Cerebellar cortex (tissue), 1 donor: ENCODE measurements at places on chromosomes 12 and 14.

- no peak for DNase-seq
These were observed 962 bp upstream of the KERA start for GRCh38 chr12:91058786-91059185.

GRCh38 chr14:104521816-104522745 lies 57.5 kb upstream of the C14orf180 start:
- DNase-seq, result no peak

DNA sequence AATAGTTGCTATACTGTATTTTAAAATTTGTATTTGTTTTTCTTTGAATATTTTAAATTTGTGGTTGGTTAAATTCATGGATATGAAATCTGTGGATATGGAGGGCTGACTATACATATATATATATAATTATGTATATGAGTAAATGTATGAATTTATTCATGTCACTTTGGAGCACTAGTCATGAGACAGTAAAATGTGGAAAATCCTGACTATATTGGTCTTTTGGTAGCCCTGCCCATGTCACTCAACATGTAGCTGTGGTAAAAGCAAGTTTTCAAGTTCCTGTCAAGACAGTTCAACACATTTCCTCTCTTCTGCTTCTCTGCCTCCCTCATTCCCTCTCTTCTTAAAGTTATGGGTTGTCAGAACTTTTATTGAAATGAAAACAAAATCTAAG lies 17.3 kb upstream of the C12orf71 start:
- no peak for DNase-seq

DNA sequence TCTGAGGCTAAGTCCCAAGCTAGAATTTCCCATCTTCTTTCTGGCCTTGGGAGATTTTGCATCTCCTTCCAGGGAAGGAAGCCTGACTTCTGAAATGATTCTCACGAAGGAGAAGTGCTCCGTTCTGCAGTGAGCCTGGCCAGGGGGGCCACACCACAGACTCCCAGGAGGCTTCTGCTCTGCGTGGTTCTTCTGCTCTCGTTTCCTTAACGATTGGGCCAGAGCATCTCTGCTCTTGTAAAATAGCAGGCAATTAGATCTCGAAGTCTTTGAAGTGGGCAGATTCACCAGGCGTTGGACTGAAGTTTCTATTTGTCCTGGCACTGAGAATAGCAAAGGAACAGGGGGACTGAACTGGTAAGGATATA lies 6.7 kb upstream of the BATF start:
- no peak for DNase-seq

- no peak for DNase-seq
These were observed 4.4 kb upstream of the FAM186B start for GRCh38 chr12:49609875-49610154.

- DNase-seq, result no peak
These were observed 234.0 kb upstream of the CAND1 start for GRCh38 chr12:67035121-67035520.

DNA sequence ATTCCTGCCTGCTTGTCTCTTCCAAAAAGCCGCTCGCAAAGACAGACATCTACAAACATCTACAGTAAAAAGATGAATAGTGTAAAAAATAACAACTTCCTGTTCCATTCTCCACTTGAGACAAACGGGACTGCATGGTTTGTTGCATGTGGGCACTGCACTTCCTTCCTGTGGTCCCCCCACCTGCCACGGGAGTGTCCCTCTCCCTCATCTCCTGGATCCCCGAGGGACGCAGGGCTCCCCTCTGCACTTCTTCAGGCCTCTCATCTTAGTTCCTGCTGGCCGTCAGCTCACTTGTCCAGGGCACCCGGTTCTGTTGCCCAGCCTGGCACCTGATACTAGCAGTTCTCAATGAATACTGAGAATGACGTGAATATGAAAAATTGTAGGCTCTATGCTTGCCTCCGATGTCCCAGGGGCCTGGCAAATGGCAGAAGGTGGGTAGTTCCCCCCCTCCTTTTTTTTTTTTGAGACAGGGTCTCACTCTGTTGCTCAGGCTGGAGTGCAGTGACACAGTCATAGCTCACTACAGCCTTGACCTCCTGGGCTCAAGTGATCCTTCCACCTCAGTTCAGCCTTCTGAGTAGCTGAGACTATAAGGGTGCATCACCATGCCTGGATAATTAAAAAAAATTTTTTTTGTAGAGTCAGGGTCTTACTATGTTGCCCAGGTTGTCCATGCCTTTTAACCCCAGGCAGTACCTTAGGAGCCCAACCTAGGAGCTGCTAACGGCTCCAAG lies 3.5 kb upstream of the KLC1 start:
- no peak for DNase-seq

GRCh38 chr12:79441534-79441933 lies 249.2 kb downstream of the PAWR start:
- no peak for DNase-seq

GRCh38 chr14:64026600-64026999 lies 173.8 kb downstream of the SYNE2 start:
- DNase-seq, result no peak

- DNase-seq, result peak; percentile 30
These were observed 47.2 kb upstream of the GARIN6 start for GRCh38 chr12:99600388-99600787.

DNA sequence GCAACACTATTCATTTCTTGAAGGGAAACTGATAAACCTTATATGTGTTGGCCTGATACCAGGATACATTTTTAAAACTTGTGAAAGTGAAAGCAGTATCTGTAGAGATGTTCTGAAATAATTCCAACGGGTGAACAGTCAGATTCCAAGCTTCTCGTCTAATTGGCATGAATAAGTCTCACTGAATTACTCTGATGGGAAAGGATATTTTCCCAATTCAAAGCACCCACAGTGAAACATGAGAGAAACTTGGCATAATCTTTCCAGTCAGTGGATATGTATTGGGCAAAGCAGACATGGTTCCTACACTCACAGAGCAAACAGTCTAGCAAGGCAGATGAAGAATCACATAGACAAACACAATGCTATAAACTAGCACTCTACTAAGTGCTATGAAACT lies 413.1 kb downstream of the MED13L start:
- no peak for DNase-seq

GRCh38 chr14:68247676-68248268 lies 428.2 kb downstream of the RAD51B start:
- no peak for DNase-seq

GRCh38 chr12:4191642-4192041 lies 81.9 kb upstream of the CCND2 start:
- no peak for DNase-seq

GRCh38 chr12:57475271-57476161 lies 4.2 kb downstream of the ARHGAP9 start:
- DNase-seq, result no peak

DNA sequence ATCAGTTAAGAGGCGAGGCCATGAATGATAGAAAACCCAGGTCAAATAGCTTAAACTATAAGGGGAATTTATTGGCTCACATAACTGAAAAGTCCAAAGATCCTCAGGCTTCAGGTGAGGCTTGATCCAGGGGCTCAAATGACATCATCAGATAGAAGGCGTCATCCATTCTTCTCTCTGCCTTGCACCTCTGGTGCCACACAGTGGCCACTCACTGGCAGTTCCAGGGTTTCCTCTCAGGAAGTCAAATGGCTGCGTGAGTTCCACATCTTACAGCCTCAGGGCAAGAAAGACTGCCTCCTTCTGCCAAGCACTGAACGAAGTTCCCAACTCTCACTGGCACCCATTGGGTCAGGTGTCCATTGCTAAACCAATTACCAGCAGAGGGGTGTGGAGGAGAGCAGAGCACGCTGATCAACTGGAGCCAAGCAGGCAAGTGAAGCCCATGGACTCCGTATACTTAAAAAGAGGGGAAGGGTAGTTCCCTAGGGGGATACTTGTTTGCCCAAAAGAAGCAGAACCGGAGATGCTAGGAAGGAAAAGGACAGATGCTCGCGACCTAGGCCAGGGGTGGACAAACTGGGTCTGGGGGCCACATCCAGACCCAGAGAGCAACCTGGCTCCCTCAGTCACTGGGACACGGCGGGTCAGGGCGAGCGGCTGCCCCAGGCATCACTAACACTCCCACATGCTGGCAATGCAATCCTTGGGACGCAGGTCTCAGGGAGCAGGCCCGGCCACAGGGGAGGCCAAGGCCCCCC lies 69.3 kb downstream of the SERPINA3 start:
- DNase-seq, result peak; percentile 17

DNA sequence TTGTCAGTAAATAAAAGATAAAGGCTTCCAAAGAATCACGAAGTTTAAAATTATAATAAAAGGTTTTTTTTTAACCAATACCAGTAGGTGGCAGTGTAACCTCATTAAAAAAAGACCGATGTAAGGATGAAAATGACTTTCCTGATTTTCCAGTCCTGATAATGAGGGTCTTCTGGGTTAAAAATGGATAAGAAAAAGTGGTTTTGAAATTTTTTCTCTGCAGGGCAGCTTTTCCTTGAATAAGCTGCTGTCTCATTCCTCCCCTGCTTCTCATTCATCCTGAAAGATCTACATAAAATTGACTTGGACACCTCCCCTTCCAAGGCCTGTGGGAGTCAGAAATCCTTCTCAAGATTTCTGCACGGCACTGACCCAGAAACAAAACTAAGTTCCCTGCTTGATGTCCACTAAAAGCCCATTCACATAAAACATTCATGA lies 58.9 kb upstream of the FBXO33 start:
- DNase-seq, result peak; percentile 41

- peak; percentile 84 for DNase-seq
These were observed 201.7 kb downstream of the TSPAN9 start for GRCh38 chr12:3278681-3279414.

DNA sequence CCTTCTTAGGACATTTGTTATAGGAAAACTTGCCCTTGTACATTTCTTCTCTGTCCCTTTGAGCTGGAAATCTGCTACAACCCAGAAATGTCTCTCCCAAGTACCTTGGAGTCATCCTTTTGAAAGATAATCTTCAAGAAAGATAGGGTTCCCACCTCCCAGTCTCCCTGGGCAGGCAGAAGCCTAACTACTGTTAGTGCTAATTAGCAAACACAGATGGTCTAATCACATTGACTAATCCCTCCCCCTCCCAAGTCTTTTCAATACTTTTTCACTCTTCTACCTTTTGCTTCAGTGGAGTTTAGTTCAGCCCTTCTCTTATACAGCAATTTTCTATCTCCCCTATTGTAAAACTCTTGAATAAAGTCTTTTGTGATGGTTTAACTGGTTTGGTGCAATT lies 129.8 kb upstream of the PPFIA2 start:
- DNase-seq, result no peak

DNA sequence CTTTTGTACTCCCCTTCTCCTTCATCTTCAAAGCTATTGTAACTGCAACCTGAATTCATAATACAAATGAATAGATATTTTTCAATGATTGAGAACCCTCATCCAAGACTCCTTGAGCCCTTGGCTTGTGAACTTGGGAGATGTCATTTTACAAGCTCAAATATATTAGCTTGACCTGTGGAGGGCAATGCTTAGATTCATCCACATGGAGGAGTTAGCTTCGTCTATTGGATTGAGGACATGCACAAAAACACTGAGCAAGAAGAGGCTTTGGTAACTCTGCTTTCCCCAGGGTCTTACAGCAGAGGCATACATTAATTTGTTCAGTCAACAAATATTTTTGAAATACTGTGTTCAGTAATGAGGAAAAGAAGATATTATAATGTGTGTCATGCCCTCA lies 101.1 kb downstream of the OTOGL start:
- no peak for DNase-seq

GRCh38 chr14:106372870-106373652 lies 846.7 kb downstream of the TMEM121 start:
- DNase-seq, result peak; percentile 21

DNA sequence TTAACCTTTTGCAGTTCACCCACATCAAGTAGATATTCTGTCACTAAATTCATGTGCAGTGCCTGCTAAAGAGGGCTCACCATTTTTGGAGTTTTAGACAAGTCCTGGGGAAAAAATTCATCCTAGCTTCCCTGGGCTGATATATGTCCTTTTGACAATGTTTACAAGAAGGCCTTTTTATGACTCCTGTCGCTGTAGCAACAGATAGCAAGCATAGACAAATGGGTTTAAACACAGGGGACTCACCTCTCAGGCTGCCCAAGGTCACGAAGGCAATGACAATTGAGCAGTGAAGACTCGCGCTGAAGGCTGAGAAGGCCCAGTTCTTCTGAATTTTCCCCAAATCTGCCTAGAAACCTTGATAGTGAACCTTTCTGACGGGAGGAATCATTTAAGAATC lies 150.7 kb upstream of the CPM start:
- no peak for DNase-seq

DNA sequence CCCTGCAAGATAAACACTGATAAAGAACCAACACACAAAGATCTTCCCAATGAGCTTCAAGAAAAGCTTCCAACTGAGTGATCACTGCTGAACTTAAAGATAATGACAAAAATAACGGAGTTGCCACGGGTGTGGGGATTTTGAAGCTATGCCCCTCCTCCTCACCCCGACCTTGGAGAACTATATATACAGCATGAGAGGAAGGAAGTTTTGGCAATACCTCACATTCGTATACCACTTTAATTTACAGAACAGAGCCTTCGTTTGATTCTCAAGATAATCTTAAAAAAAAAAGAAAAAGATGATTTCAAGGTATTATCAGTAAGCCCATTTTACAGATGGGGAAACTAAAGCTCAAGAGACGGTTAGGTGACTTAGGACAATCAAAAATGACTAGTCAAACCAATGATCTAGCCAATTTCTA lies 715 bp downstream of the NEK9 start:
- no peak for DNase-seq

GRCh38 chr14:51290132-51290531 lies 50.1 kb downstream of the TMX1 start:
- no peak for DNase-seq

DNA sequence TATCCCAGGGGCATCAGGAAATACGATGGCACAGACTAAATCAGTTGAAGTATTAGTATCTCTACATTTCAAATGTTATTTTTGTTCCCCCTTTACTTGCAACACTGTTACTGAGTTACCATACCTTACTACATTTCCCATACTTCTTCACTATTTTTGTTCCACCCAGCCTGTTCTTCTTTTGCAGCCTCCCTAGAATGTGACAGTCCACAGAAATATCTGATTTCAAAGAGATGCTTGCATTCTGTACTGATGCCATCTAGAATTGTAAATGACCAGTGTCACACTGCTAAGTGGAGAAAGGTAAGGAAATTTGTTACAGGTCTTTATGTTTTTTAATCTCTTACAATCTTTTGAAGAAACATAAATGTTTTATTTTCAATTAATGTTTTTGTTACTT lies 279.9 kb downstream of the CCER1 start:
- peak; percentile 7 for DNase-seq

GRCh38 chr14:69237584-69237983 lies 22.4 kb upstream of the GALNT16 start:
- no peak for DNase-seq

GRCh38 chr14:65195042-65195719 lies 92.9 kb upstream of the MAX start:
- no peak for DNase-seq

- DNase-seq, result no peak
These were observed 282.4 kb upstream of the TMEM132C start for GRCh38 chr12:127984386-127985055.

DNA sequence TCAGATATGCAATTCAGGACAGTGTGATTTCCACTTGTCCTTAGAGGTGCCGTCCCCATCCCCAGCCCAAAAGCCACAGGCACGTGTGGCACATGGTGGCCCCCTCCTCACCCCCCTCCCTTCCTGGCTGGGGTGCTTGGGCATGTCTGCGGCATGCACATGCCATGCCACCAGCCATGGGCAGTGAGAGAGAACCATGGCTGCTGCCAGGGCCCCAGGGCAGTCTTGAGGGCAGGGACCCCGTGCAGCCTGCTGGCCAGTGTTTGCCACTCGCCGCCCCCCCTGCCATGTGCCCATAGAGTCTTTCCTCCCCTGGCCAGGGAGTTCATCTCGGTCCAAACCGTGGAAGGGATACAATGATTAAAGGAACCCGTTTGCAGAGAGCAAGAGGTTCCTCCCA lies 41.5 kb downstream of the TNFAIP2 start:
- no peak for DNase-seq
